Caudate nucleus (tissue), 63 donors: ENCODE measurements at places on chromosomes 7 and 10.

DNA sequence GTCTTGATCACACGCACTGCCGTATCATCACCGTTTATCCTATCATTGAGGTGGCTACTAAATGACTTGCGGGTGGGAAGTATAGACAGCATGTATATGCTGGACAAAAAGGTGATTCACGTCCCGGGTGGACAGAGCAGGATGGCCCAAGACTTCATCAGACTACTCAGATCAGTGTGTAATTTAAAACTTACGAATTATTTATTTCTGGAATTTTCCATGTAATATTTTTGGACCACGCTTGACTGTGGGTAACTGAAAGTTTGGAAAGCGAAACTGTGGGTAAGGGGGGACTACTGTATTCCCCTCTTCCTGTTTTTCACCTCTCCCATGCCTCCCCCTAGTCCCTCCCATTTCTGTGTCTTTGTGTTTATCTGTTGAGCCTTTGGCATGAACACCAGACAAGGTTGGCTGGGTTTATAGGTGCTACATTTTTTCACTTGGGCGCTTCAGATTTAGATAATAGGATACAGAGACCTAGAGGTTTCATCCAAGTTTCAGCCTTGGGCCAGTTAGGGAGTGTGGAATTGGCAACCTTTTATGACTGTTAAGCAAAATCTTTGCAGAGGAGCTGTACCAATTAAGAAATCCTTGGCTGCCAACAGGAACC lies 55.8 kb downstream of the RBM20 start:
- no peak for DNase-seq

DNA sequence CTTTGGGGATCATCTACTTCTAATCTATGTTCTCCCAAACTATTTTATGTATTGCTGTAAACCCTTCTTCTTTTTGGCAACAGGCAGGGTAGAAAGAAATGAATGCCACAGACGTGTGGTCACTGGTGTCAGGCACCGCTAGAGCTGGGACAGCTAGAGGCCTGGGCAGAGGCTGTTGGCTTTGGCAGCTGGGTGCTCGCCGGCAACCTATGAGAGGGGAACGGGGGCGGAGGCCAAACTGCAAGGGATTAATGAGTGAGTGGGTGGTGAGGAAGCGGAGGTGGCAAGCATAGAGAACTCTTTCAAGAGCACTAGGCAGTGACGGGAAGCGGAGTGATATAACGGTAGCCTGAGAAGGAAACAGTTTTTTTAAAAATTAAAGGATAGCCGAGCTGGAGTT lies 78.5 kb downstream of the CREB5 start:
- no peak for DNase-seq

DNA sequence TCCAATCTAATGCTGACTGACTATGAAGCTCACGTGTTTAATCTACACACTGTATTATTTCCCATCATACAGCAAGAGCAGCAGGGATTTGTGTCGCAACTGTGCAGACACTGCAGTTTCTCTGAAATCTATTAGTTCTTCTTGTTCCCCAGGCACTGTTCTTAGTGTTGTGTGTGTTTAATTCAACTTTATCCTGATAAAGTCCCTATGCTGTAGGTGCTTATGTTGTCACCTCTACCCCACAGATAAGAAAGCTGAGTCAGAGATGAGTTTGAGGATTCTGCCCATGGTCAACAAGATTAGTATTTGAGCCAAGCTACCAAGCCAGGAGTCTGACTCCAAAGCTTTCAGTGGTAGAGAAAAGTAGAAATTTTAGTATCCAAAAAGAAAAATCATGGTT lies 22.5 kb upstream of the EPHB6 start:
- DNase-seq: no peak

- DNase-seq: no peak
Observed at GRCh38 chr10:117262291-117262902, 21.5 kb downstream of the SLC18A2 start.

GRCh38 chr7:18276380-18276779 lies 219.2 kb upstream of the HDAC9 start:
- DNase-seq: no peak

DNA sequence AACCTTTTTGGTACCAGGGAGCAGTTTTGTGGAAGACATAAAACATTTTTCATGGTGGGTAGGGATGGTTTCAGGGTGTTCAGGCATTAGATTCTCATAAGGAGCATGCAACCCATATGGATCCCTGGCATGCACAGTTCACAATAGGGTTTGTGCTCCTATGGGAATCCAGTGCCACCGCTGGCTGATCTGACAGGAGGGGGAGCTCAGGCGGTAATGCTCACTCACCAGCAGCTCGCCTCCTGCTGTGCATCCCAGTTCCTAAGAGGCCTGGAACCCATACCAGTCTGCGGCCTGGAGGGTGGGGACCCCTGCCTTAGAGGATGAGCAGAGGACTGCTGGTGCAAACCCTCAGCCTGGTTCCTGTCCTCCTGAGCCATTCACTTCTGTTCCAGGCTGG lies 561.7 kb downstream of the SDK1 start:
- no peak for DNase-seq

DNA sequence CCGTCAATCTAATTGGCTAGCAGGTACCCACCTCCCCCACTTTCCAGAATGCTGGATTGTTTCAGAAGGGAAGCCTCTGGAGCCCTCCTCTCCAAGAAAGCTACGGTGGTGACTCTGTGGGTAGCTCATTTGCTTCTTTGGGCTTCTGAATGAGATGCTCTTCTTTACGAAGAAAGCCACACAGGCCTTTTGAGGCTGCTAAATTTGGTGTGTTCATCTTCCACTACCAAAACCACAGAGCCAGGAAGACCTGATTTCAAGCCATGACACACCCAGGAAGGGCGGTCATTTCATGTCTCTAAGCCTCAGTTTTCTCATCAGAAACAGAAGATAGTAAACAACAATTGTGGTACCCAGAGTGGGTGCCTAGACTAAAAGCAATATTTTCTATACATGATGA lies 901.2 kb downstream of the KCNMA1 start:
- DNase-seq: no peak

GRCh38 chr7:47490501-47491265 lies 91.2 kb downstream of the TNS3 start:
- no peak for DNase-seq

DNA sequence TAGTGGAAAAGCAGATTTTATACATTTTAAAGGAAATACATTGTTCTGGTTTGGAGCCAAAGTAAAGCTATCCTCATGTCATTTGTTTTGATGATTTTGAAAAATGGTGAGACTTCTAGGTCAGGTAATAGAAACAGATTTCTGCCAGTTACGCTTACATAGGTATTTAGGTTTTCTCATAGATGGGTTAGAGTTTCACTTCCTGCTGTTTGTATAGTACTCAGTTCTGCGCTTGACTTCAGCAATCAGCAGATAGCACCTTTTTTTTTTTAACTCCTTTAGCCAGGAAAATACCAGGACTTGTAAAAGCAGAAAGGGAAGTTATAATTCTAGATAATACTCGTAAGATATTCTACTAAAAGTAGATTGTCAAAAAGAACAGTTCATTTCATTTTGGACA lies 209.8 kb upstream of the POM121L12 start:
- DNase-seq: no peak

- peak; percentile 46 for DNase-seq
Observed at GRCh38 chr10:58152673-58153263, 114.9 kb downstream of the IPMK start.

DNA sequence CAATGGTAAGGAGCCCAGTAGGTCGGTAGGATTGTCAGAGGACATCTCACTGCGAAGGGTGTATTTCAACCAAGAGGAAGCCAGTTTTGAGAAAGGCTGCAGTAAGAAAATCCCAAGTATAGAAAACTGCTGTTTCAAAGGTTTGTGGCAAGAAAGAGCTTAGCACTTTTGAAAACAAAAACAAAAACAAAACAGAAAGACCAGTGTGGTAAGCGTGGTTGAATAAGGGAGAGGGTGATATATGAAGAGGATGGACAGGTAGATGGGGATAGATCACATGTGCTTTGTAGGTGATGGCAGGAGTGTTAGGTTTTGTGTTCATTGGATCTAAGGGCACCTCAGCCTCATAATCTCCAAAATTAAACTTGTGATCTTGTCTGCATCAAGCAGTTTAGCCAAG lies 141.6 kb upstream of the WNT16 start:
- DNase-seq: no peak

DNA sequence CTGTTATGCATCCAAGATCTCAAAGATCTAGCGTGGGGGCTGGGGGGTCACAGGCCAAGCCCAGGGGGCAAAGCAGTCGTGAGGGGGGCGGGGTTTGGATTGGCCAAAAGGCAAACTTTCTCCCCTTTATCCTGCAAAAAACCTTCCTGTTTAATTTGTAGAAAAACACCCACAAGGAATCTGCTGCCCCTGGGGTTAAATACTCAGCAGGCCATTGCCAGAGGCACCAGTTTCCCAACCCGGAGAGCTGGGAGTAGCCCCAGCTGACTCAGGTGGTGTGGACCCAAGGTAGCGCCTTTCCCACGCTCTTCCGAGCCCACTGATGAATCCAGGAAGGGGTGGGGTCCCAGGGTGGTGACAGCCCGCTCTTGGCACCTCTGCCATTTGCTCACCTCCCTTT lies 21.4 kb downstream of the KCP start:
- DNase-seq: no peak

DNA sequence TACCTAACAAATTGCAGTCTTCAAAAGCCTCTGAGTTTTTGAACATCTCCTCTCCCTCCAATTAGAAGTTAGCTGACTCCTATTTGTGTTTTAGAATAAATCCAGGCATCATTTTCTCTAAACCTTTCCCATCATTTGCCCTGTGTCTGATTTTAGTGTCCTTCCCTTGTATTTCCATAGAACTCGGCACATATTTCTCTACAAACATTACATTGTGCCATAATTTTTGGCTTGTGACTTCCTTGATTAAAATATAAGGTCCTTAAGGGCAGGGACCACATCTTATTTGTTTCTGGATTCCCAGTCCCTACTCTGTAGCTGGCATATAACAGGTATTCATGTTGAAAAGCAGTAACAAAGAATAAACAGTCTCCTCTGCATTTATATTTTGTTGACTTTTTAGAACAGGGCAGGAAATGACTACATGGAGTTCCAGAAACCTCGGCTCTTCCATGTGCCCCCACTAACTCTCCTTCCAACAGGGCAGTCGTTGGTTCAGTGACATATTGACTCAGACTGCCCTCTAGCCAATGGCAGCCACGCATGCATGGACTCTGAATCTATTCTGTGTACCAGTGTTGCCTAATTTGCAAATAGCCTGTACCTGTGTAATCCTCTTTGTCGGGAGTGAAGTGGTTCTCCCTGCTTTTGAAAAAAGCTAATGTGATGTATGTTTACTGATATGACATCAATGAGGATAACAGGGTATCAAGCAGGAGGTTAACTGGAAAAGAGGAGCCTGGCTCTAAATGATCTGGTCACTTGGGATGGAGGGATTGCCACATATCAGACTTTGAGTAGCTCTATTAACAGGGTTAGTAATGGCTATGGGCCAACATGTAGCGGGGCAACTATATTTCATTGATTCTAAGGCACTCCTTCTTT lies 19.8 kb upstream of the CPN1 start:
- DNase-seq: no peak

DNA sequence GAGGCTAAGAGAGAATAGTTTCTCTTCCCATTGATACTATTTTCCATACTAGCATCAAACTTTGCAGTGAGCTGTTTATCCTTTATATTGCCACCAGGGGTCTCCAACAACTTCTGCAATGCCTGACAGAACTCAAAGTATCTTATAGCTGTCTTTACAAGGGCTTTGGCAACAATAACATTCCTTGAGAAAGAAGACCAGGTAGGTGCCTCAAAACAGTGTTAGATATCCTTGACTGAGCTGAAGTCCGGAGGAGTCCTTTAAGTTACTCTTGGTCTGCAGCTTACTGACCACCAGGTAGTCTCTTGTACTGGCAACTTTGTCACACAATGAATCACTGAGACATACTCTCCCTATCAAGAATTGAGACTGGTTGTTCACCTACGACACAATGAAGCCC lies 30.0 kb upstream of the TES start:
- no peak for DNase-seq

DNA sequence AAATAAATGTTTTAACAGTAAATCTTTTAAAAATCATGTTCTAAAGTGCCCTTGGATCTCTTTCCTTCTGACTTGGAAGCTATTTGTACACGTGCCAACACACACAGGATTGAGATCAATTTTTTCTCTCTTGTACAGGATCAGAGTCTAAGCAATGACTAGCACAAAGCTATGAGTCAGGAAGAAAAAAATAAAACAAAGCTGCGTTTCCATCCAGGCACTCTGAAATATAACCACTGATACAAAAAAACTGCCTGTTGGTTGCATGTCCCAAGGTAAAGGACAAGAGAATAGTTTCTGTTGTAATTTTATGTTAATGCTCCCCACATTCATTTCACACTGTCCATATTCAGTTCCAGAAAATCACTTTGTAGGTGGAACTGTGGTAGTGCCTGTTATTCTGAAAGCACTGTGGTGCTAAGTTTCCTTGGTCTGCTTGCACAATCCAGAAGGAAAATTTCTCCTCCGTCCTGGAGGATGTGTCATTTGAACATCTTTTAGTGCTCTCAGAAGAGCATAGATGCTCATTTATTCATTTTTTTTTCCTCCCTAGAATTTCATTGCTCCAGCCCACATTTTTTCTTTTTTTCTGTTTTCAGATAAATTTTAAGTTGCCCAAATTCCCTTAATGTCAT lies 113.4 kb downstream of the PLXDC2 start:
- DNase-seq: no peak

- no peak for DNase-seq
Observed at GRCh38 chr7:132511387-132511786, 64.9 kb downstream of the PLXNA4 start.

DNA sequence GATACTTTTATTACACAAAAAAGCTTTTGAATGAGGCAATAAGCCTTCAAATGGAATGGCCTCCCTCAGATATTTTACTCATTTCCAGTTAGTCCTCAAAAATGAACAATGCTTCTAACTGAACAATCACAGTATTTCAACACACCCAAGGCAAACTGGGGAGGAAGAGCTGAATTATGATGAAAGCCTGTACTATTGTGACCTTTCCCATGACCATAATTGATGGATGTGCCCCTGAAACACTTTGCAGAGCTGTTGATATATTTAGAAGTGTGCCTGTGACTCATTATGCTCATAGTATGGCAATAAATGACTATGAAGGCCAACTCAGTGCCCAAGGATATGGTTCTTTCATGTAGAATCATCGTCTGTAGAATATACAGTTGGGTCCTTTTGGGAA lies 248.1 kb downstream of the AHR start:
- DNase-seq: no peak

DNA sequence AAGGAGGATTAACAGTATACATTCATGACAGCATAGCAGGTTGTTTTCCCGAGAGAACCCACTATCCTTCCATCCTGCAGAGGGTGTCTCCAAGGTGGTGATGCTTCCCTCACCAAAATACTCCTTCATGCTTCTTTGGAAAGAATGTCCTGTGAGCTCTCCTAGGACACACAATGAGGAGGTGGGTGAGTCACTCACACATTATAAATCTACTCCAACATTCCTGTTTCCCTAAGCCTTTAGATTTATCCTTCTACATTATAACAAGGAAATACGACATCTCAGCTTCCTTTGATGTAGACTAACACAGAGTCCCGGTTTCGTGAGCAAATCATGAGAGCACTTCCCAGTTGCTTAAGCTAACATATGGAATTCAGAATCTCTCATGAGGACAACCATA lies 689.7 kb upstream of the CELF2 start:
- no peak for DNase-seq
